ENCODE measurements at places on chromosomes 6 and 20.

- DNase-seq: no peak
Observed at GRCh38 chr20:43863821-43864544, 50.7 kb upstream of the TOX2 start.

GRCh38 chr6:50585441-50586330 is 127.6 kb upstream of the TFAP2D start:
- DNase-seq: no peak

DNA sequence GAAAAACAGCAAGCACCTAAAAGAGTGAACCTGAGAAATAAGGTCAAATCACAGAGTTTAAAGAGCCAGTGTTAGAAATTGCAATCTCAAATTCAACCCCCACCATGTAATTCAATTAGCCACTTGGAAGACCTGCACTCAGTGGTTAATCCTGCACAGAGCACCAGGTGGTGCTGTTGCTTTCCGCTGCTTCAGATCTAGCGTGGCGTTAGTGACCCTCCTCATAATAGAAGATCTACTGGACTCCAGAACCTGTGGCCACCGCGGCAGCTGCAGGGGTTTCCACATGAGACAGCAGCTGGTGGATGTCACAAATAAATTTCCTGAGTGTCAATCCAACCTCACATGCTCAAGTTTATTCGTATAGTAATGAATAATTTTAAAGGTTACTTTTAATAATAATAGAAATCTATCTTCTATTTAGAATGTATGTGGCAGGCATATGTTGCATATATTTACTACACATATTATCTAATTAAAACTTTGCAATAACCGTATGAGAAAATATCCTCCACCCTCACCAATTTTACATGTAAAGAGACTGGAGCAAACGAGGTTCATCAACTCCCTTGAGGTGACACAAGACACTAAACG is 84.4 kb downstream of the SYNE1 start:
- peak; percentile 65 for DNase-seq

DNA sequence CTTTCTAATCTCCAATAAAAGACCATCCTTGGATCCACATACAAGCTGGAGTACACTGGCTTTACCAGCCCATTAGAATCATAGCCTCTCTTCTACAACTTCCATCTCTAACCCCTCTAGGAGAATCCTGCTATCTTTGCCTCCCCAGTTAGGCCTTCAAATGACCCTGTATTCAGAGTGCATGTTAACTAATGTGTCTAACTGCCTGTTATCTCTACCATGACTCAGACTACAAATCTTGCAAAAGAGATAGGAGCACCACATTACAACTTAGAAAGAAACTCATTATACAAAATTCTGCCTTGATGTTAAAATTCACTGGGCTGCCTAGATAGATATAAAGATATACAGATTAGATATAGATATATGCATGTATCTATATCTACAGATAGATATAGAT is 28.2 kb downstream of the GPR63 start:
- DNase-seq: no peak

GRCh38 chr6:27642744-27643456 is 170.0 kb upstream of the ZNF184 start:
- no peak for DNase-seq

DNA sequence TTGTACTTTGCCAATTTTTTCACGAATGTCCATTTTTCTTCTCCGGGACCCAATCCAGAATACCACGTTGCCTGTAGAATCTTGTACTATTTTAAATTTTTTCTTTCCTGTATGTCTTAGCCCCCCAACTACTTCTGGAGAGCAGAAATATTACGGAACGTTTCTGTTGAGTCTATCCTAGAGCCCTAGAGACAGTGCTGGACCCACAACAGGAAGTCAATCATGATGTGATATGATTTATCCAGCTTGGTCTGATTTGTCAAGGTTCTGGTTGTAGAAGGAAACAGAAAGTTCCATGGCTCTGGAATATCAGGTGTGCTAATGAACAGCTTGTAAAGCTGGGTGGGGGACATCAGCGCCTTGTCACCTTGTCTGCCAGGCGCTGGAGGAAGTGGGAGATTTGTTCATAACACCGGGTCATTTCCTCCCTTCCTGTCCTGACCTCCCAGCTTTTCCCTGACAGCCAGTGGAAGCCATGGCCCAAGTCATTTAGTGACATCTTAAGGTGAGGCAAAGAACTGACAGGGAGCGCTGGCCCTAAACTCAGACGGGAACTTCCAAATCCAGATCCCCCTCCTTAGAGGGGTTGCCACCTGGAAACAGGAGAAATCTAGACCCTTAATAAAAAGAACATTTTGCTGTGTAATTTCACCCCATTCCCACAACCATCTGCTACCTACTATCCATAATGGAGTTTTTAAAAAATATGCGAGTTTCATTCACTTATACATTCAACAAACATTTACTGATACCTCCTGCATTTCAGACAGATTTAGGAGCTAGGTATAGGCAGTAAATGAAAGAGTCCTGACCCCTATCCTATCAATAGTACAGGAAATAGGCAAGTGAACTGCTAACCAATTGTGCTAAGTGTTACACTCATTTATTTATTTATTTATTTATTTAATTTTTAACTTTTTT is 130.5 kb downstream of the ZFP64 start:
- no peak for DNase-seq

GRCh38 chr6:140434761-140435160 is 1060.3 kb upstream of the CITED2 start:
- DNase-seq: no peak

- no peak for DNase-seq
Observed at GRCh38 chr6:54981647-54982046, 135.1 kb downstream of the FAM83B start.

- DNase-seq: no peak
Observed at GRCh38 chr6:115765966-115766365, 294.7 kb downstream of the FRK start.

DNA sequence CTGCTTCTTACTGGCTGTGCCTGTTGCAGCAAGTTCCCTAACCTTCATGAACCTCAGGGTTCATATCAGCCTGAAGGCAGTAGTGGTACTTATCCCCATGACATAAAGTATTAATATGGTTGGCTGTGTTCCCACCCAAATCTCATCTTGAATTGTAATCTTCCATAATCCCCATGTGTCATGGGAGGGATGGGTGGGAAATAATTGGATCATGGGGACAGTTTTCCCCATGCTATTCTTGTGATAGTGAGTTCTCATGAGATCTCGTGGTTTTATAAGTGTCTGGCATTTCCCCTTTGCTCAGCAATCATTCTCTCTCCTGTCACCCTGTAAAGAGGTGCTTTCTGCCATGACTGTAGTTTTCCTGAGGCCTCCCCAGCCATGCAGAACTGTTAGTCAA is 61.8 kb downstream of the FAM229B start:
- DNase-seq: no peak

- no peak for DNase-seq
Observed at GRCh38 chr20:3090565-3090964, 6.0 kb upstream of the AVP start.

GRCh38 chr6:169542491-169542890 is 159.3 kb downstream of the WDR27 start:
- DNase-seq: no peak

DNA sequence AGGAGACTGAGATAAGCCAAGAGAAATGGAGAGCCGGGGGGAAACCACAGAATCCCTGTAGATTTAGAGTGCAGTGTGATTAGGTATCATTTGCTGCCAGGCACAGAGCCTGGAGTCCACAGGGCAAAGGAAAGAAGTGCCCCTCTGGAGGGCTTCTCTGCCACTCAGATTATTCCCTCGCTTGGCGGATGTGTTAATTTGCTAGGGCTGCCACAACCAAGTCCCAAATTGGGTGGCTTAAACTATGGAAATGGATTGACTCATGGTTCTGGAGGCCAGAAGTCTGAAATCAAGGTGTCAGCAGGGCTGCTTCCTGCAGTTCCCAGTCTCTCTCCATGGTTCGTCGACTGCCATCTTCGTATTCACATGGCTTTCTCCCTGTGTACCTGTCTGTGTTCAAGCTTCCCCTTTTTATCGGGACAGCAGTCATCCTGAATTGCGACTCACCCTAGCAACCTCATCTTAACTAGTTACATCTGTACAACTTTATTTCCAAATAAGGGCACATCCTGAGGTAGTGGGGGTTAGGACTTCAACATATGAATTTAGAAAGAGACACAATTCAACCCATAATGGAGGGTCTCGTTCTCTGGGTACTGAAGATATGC is 122.2 kb downstream of the ANKRD60 start:
- no peak for DNase-seq

GRCh38 chr6:42136508-42137193 is 5.8 kb downstream of the C6orf132 start:
- DNase-seq: peak; percentile 5

- DNase-seq: no peak
Observed at GRCh38 chr6:170124836-170125235, 166.0 kb downstream of the DLL1 start.

DNA sequence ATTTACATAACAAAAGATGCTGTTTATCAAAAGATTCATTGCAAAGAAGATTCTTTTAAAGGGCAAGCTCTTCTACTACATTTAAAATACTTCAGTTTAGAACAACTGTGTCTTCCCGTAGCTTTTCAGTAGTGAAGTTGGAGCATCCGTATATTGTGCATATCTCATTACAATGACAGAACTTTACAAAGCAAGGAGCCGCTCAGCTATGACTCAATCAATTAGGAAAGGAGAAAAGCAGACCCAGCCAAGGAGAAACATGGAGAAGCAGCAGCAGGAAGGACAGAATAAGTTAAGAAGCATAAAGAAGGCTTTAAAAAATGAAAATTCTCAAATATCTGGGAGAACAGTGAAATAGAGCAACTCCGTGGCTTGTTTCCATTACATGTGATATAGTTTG is 132.6 kb upstream of the SMLR1 start:
- no peak for DNase-seq

- DNase-seq: peak; percentile 72
Observed at GRCh38 chr6:30720738-30721197, 616 bp downstream of the TUBB start.

- DNase-seq: no peak
Observed at GRCh38 chr20:53252002-53252401, 279.8 kb downstream of the TSHZ2 start.

GRCh38 chr6:168348186-168348585 is 28.6 kb upstream of the DACT2 start:
- DNase-seq: no peak

GRCh38 chr20:63822276-63822696 is 8.8 kb downstream of the ZBTB46 start:
- no peak for DNase-seq

DNA sequence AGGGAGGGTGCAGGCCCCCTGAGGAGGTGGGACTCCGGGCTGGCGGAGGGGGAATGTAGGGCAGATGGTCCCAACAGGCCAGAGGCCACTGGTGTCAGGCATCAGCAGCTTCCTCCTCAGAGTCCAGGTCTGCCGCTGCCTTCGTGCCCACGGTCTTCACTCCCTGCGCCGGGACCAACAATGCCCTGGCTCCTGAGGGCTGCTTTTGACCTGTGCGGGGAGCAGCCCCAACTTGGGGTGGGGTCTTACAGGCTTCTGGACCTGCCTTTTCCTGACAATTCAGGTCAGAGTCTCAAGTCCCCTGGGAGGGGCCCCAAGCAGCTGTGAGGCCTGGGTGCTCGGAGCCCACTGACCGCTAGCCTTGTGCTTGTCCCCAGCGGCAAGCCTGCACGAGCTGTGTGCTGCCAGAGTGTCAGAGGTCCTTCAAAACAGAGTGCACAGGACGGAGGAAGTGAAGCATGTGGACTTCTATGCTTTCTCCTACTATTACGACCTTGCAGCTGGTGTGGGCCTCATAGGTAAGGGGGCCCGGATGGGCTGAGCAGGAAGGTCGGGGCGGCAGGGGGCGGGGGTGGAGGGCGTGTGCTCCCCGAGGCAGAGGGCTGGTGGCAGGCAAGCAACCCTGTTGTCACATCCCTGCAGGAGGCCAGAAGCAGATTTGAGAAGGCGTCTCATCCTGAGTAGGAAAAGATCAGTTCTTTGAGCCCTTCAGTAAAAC is 25.3 kb upstream of the PYGB start:
- DNase-seq: no peak

- DNase-seq: no peak
Observed at GRCh38 chr6:18561037-18561750, 174.0 kb downstream of the RNF144B start.

GRCh38 chr6:90605749-90606340 is 19.0 kb upstream of the MAP3K7 start:
- DNase-seq: no peak

DNA sequence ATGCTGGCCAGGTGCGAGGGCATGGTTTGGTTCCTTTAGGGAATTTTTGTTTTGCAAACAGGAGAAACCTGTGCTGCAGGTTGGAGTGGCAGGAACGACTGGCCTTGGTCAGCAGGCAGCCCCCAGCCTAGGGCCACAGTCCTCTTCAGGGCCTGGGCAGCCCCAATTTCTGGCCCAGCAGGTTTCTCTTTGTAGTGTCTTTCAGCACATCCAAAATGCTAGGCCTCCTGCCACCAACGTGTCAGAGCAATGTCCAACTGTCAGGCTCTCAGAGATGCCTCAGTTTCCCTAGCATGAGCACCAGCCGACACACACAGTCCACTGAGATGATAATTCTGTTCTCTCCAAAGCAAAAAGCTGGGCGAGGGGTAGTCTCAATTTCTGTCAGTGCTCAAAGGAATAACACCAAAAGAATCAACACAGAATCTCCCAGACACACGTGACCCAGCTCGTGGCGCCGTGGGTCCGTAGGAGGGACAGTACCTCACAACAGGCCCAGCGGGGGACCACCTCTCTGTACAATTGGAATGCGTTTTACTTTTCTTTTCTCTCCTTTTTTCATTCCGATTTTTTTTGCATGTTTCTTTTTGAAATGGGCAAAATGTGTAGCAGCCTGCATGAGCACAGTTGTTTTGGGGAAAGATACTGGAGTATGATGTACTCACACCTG is 125.9 kb downstream of the TAF4 start:
- no peak for DNase-seq

GRCh38 chr20:15236812-15237211 is 899.4 kb upstream of the FLRT3 start:
- DNase-seq: no peak

GRCh38 chr20:51800872-51801121 is 1.5 kb downstream of the SALL4 start:
- DNase-seq: no peak

GRCh38 chr6:164854526-164854925 is 454.9 kb downstream of the C6orf118 start:
- no peak for DNase-seq

DNA sequence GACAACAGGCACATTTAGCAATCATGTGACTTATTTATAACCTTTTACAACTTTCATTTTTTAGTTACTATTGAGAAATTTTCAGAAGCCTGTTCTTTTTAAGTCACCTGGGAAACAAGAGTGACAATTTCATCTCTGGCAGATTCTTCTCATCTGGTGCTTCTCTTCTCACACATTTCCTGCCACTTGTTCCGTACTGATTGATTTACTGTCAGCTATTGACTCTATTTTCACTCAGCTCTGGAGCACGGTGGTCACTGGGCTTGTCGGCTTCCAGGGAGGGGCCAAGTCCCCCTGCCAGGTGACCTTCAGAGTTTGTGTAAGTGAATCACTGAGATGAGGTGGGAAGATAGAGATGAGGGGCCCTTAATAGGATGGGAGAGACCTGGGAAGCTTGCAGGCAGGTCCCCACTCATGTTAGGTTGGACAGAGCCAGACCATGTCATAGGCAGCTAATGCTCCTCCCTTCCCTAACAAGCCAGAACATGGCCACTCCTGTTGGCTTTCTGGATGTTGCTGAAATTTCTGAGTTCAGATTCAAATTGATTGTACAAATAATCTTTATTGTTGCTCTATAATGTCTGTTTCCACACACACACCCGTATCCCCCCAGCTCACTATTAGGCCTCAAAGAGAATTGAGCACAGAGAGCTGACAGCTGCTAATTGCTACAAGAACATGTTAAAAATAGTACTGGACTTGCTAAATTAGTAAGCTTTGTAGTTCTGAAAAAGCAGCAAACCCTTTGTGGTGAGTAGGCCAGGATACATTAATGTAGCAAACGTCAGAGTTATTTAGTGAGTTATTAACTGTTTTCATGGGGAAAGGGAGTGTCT is 13.3 kb downstream of the DUSP22 start:
- no peak for DNase-seq

Data from NCI-H1105 (cell line).